ENCODE measurements at places on chromosomes 6 and 20. TPM values are rescaled to one million over a fixed set of nuclear protein-coding genes. Genes with fewer than 3 reads are reported as not detected.

The LST1 gene
- 9.0 TPM for total RNA-seq

The GRM1 gene
- total RNA-seq, result 2.9 TPM

The TGM3 gene
- not detected for total RNA-seq

DNA sequence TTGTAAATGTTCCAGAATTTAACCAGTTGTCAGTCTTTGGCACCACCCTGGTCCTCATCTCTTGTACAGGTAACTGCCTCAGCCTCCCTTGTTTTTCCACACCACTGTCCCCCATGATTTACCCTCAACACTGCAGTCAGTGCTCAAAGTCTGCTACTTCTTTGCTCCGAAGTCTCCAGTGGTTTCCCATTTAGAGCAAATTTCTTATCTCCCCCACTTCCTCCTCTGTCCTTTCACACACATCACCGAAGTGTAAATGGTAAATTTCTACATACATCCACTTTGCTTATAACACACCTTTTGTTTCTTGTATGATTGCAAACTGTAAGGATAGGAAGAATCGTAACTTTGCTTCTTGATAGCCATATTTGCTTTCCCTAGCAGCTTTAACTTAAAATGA lies 115.3 kb downstream of the JARID2 start:
- no peak for DNase-seq

- DNase-seq, result no peak
These were observed 304.2 kb downstream of the LRFN2 start for GRCh38 chr6:40282986-40283385.

GRCh38 chr6:89138173-89138572 lies 7.7 kb upstream of the PM20D2 start:
- DNase-seq, result no peak

DNA sequence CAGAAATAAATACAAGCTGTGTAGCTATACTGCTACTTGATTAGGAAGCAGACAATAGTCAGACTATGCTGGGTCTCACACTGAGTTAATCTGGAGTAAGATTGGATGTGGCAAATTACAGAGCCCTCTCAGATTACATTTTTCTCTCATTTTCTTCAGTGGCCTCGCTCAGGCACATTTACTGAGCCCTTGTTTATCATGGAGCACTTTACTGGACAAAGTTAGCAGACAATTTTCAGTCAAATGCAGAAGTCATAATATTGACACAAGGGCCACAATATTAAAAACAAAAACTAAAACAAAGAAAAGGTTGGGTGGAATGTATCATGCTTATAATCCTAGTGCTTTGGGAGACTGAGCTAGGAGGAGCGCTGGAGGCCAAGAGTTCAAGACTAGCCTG lies 95.0 kb upstream of the MAP3K7 start:
- DNase-seq, result no peak

The FNDC1 gene
- total RNA-seq, result 1.5 TPM

The FHL5 gene
- 6.8 TPM for total RNA-seq

The HNF4A gene
- total RNA-seq, result not detected

DNA sequence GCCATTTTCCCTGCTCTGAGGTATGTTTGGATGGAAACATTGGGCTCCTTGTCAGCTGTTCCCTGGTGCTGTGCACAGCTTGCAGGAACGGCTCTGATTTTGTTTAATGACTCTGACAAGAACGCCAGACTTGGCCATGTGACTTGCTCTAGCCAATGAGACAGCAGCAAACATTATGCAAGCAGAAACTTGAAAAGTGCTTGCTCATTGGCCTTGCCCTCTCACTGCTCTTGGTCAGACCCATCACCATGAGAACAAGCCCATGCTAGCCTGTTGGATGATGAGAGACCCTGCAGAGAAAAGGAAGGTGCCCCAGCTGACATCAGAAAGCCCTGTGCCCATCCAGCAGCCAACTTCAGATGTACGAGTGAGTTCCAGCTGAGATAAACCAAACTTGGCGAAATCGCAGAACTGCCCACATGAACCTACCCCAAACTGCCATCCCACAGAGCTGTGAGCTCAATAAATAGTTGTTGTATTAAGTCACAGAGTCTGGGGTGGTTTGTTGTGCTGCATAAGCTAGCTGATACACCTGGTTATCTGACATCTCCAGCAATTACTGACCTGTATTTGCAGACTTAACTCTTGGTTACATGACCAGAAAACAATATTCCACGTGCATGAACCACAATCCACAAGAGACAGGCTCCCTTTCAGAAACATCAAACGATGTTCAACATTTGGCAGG lies 96.9 kb downstream of the JPH2 start:
- DNase-seq, result no peak

The MMP24 gene
- total RNA-seq, result 0.35 TPM

DNA sequence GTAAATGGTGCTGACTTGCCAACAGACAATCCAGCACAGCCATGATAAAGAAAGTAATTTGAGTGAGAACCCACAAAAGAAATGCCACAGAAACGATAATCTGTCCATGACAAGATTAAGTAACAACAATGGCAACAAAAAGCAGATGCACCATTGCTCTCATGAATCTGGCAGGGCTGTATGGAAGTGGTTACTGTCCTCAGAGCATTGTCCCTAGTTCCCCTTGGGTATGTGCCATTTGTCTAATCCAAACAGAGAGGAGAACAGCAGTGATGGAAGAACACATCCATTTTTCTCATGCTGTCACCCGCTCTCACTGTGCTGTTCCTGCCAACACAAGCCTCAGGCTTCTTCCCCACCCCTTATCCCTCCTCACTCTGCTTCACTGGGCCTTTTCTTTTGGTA lies 65.8 kb downstream of the REV3L start:
- DNase-seq, result no peak
